ENCODE measurements at places on chromosomes 1 and 21. TPM values are rescaled to one million over a fixed set of nuclear protein-coding genes. Genes with fewer than 3 reads are reported as not detected.

GRCh38 chr1:244393604-244394176 is 58.0 kb downstream of the ADSS2 start:
- DNase-seq: no peak

GRCh38 chr1:56120021-56120420 is 459.3 kb downstream of the PLPP3 start:
- no peak for DNase-seq

- no peak for DNase-seq
These were observed 993.0 kb upstream of the PRMT6 start for GRCh38 chr1:106063510-106063909.

DNA sequence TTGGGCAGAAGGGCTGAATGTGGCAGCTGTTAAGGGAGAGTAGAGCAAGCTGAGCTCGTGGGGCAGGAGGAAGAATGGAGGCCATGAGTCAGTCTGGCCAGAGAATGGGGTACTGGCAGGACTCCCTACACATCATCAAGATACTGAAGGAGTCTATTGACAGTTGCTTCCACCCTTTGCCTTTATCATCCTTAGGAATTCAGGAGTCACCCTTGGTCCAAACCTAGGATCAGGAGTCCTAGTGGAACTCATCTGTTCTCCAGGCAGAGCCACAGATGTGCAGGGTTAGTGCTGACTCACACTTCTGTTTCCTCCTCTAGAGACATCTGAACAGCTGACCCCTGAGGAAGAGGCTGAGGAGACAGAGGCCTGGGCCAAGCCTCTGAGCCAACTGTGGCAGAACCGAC is 18.7 kb upstream of the ST3GAL3 start:
- DNase-seq: no peak

GRCh38 chr1:160748878-160749269 is 9.8 kb downstream of the SLAMF7 start:
- DNase-seq: no peak

- no peak for DNase-seq
These were observed 8.0 kb upstream of the THEMIS2 start for GRCh38 chr1:27864264-27864895.

DNA sequence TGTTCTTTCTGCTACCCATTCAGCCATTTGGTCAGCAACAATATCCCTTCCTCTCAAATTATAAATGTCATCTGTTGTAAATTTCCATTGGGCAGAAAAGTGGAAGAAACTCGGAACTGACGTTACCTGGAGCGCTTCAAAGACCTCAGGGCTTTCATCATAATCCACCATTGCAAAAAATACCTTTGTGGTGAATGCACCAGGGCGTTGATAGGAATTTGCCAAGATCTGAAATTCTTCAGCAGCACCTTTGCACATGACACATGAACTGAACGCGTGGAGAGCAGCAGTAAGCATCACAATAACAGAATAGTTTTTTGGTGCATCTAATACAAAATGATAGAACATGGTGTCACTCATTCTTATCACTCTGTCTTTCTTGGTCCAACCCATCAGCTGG is 3.1 kb upstream of the TEKT2 start:
- no peak for DNase-seq

DNA sequence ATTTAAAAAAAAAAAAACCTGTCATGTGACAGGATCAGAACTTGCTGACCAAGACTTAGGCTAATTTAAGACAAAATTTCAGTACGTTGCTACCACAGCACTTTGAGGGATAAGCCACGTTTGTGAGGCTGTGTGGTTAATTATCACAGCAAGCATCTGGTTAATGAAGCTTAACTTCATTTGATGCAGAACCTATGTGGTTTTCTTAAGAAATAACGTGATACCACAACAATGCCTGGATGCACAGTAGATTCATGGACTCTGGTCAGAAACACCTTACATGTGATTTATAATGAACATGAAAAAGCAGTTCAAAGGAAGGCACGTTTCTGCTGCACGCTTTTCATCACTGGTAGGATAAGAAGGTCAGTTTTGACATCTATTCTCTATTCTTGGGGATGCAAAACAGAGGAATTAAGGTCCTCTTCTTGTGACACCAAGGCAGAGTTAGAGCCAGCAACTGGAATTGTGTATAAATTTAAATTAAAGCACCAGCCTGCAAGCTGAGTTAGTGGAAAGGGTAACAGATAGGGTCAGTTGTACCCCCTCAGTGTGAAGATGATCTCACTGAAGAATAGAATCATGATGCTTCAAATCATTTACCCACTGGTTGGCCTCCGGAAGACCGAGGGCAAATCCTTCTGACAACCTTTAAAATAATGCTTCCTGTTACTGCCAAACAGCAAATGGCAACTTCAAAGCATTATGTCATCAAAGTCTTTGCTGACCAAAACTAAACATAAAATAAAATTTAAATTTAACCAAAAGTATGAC is 6.0 kb upstream of the KRTAP8-1 start:
- DNase-seq: no peak

DNA sequence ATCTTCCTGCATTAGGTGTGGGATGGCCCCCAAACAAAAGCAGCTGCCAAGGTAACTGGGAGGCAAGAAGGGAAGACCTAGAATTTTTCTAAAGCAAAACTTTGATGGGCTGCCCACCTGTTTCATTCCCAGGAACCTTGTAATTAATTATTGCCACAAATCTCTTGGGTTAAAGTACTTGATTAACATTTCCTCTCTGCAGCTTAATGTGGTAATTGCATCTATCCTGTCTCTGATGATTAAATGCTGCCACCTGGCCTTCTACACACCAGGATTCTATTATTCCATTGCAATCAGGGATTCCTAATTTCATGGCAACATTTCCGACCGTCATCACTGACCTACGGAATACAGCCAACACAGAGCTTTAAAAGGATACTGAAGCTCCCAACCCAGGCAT is 68.3 kb upstream of the RC3H1 start:
- DNase-seq: no peak

- DNase-seq: no peak
These were observed 113.4 kb upstream of the RAVER2 start for GRCh38 chr1:64631346-64632034.

DNA sequence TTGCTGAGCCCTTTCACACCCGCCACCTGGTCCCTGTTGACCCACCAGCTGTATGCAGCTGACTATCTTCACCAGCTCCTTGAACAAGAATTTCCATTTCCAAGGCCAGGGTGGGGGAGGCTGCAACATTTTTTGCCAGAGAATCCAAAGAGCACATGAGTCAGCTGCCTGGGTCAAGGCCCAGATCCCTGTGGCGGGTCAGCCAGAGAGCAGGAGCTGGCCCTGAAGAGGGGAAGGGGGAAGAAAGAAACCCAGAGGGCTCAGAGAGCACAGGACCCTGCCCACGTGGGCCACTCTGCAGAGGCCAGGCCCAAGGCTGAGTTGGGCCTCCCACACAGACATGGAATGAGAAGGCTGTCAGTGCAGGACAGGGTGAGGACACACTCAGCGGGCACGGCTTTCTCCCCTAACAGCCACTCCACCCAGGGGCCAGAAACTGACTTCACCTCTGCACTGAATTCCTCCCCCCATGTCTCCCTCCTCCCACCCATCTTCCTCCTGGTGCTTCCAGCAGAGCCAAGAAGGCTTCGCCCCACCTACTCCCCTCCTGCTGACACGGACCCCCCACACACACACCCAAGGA is 28.9 kb downstream of the S100A6 start:
- no peak for DNase-seq

DNA sequence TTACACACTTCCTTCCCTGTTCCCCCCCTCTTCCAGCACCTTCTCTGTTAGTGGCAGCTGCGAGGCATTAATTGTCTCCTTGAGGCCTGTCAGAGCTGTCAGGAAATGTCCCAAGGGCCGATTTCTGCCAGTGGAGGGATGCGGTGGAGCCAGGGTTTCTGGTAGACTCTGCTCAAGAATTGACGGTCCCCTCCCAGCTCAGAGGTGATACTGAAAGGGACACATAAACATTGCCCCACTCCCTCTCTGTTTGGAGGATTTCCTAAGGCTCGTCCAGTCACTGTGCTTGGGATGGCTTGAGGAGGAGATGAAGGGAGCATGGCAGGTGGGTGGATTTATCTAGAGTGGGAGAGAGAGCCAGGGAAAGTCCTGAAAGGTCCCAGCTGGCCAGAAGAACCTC is 61.4 kb upstream of the CD34 start:
- DNase-seq: no peak

DNA sequence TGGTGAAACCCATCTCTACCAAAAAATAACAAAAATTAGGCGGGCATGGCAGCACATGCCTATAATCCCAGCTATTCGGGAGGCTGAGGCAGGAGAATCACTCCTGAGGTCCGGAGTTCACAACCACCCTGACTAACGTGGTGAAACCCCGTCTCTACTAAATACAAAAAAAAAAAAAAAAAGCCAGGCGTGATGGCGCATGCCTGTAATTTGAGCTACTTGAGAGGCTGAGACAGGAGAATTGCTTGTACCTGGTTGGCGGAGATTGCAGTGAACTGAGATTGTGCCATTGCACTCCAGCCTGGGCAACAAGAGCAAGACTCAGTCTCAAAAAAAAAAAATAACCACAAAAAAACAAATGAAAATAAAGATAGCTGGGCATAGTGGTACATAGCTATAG is 42.3 kb downstream of the CC2D1B start:
- DNase-seq: no peak

GRCh38 chr1:226100436-226101391 is 38.2 kb downstream of the H3-3A start:
- peak; percentile 29 for DNase-seq

DNA sequence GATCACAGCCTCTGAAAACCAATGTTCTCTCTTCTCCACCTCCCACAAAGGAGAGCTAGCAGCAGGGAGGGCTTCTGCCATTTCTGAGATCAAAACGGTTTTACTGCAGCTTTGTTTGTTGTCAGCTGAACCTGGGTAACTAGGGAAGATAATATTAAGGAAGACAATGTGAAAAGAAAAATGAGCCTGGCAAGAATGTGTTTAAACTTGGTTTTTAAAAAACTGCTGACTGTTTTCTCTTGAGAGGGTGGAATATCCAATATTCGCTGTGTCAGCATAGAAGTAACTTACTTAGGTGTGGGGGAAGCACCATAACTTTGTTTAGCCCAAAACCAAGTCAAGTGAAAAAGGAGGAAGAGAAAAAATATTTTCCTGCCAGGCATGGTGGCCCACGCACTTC is 35.8 kb upstream of the TDRD10 start:
- DNase-seq: no peak

DNA sequence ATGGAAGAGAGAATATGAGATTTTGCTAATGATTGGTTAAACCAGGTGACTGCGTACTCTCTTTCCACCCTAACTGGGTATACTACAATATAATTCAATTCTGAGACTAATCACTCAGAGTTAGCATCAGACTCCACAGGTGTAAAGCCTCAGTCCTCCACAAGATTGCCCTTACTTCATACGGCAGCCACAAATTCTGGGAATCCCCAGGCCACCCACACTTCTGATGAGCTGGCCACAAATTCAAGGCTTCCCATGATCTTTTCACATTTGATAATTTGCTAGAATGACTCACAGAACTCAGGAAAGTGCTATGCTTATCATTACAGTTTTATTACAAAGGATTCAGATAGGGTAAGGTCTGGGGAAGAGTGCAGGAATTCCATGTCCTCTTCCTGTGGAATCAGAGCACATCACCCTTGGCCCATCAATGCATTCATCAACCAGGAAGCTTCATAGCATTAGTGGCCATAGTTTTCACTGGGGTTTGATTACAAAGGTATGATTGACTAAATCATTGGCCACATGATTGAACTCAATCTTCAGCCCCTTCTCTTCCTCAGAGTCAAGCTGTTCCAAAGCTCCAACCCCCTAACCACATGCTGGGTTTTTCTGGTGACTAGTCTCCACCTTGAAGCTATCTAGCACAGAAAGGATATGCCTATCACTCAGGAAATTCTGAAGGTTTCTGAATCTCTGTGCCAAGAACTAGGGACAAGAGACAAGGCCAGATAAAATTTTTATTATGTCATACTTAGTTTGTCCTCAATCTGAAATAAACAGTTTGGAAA is 131.7 kb downstream of the HHIPL2 start:
- no peak for DNase-seq

GRCh38 chr1:160205242-160206035 is at the start of gene PEA15:
Gene PEA15 (plus strand): TSS chr1:160205384. CDS start chr1:160211545, 6,161 bp downstream.
- DNase-seq: peak; percentile 68

DNA sequence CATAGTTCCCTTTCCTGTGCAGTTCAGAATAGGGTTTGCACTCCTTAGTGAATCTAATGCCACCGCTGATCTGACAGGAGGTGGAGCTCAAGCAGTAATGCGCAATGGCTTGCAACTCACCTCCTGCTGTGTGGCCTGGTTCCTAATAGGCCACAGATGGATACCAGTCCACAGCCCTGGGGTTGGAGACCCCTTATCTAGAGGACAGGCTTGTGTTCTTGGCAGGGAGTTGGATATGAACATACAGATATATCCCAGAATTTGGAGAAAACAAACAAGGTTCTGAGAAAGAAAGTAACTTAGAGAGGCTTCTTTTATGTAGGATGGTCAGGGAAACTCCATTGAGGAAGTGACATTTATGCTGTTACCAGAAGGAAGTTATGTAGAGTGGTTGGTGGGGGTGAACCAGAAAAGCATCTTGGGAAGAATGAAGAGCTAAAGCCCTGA is 5.1 kb upstream of the PTPRC start:
- no peak for DNase-seq

- no peak for DNase-seq
These were observed 126.9 kb downstream of the LRIG2 start for GRCh38 chr1:113199760-113200455.

- peak; percentile 37 for DNase-seq
These were observed 35.8 kb downstream of the PIK3CD start for GRCh38 chr1:9687120-9687873.

DNA sequence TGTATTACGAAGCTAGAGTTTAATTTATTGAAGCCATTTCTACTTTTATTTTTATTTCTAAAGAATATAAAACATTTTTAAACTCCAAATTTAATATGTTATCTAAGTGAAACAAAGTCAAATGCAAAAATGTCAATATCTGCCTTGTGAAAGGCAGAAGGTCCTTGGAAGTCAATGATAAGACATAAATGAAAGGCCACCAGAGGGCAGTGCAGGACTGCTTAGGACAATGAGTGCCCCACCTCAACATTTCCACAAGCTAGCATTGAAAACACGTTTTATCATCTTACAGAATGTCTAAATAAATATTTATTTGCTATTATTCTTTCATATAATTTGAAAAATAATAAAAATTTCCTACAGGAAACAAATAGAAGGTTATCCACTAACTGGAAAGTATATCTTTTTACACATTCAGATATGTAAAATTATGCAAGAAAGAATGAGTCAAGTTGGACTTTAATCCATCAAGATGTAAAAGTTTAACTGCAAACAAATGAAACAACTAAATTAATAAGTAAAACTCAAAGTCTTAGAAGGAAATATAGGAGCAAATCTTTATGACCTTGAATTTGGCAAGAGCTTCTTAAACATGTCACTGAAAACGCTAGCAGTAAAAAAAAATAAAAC is 140.1 kb upstream of the FMN2 start:
- DNase-seq: peak; percentile 32

Gene EFNA3
- polyA plus RNA-seq: 1.5 TPM

Gene AGMAT
- polyA plus RNA-seq: 6.1 TPM

Gene C1orf116
- polyA plus RNA-seq: not detected

Gene TPTE
- polyA plus RNA-seq: not detected

Gene INSRR
- polyA plus RNA-seq: not detected

Gene C1orf185
- not detected for polyA plus RNA-seq

Gene SPRR2F
- not detected for polyA plus RNA-seq
